ENCODE measurements at places on chromosomes 4 and X.

DNA sequence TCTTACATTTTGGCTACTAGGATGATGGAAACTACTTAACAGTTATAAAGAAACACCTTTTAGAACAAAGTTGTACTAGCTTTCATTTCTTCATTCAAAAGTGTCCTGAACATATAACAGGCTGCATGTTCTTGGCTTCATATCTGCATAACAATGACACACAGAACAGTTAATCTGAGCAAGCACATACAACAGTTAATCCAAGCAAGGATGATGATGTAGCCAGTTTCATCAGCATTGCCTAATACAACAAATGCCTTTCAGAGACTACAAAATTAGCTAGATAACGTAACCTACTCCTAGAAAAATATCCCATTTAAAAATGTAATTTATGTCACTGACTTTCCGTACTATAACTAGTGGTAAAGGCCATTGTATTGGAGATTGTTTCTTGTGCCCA is 182.1 kb downstream of the SCFD2 start:
- no peak for DNase-seq

DNA sequence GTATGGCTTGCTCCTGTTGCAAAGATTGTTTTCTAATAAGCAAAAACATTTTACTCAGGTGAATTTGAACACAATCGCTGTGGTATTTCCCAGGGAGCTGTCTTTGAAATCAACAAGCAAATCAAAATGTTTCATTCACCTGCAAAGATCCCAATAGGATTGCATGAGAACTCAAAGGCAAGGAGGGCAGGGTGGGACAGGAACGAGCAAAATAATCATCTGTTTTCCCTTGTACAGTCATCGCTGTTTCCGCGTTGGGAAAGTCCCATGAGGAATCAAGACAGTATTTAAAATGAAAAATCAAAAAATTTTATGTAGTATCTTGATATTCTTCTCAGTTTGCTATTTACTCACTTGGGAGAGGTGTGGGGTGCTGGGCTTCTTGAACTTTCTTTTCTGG is 198.8 kb downstream of the STIM2 start:
- no peak for DNase-seq

- DNase-seq, result no peak
Measured at GRCh38 chr4:574346-575161, 1.5 kb downstream of the TMEM271 start.

DNA sequence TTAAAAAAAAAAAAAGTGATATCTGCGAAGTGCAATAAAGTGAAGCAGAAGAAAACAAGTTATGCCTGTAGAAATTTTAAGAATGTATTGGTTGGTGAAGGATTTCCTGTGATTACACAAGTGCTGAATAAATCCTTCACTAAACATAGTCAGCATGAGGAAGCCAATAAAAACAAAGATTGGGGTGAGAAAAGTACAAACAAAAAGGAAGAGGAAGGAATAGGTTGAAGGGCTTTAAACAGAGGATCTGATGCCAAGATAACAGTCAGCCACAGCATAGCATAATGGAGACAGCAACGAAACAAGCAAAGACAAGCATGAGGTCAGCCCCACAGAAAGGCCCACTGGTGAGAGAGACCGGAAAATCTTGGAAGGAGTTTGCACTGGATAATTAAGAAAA is 372.2 kb downstream of the ADAM29 start:
- no peak for DNase-seq

GRCh38 chr4:82171531-82172155 is 202.1 kb downstream of the HNRNPD start:
- DNase-seq, result no peak

GRCh38 chr4:43855283-43855682 is 593.3 kb downstream of the KCTD8 start:
- no peak for DNase-seq

- no peak for DNase-seq
Measured at GRCh38 chrX:12679522-12679921, 111.7 kb upstream of the PRPS2 start.

GRCh38 chrX:13304052-13304451 is 15.8 kb downstream of the ATXN3L start:
- DNase-seq, result no peak
